Daoy (cell line): ENCODE measurements at places on chromosomes 16 and 17.

DNA sequence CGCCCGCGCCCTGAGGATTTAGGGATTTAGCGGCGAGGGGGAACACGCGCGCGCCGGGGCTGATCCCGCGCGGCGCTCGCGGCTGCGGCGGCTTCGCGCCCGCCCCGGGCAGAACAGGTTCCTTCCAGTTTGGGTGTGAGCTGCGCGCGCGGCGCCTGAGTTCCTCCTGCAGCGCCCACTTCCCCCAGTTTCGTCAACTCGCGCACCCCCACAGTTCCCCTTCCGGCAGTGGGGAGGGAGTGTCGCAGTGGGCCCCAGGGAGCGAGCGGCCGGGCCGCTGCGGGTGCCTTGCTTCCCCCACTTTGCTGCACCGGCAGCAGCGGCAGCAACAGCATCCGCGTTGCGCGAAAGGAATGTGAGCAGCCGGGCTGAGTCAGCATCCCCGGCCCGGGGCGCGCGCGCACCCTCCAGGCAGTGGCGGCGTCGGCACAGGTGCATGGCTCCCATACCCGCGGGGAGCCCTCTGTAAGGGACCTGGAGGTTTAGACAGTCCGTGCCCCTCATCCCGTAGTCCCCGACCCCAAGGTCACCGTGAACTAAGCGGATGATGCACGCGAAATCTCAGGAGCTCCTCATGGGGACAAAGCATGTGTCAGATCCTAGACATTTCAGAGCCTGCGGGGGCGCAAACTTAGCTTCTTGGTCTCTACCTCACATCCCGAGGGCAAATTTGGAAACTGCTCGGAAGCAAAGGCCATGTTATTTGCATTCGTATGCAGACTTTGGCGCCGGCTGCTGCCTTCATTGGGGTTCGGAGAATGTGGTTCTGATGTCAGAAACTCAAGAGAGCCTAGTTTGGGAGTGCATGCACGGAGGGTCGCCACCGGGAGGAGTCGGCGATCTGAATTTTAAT, 767 bp downstream of the ARSG start:
- peak; percentile 87 for DNase-seq

GRCh38 chr17:42294469-42295398, 6.4 kb downstream of the STAT5A start:
- no peak for DNase-seq

DNA sequence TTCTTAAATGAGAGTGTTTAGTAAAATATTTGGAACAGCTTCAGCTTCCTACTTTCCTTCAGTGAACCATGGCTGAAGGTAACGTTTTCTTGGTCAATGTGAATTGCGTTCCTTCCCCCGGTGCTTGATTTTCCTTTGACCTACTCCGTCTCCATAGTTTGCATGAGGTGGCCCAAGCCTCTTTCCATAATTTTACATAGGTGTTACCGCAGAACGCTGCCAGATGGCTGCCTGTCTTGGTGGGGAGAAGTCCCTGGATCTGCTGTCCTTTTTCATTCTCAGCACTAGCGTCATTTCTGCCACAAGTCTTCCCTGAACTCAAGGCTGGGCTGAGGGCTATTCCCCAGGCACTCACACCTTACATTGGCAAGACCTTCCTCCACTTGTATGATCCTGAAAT, 178.4 kb downstream of the PRKCA start:
- no peak for DNase-seq

DNA sequence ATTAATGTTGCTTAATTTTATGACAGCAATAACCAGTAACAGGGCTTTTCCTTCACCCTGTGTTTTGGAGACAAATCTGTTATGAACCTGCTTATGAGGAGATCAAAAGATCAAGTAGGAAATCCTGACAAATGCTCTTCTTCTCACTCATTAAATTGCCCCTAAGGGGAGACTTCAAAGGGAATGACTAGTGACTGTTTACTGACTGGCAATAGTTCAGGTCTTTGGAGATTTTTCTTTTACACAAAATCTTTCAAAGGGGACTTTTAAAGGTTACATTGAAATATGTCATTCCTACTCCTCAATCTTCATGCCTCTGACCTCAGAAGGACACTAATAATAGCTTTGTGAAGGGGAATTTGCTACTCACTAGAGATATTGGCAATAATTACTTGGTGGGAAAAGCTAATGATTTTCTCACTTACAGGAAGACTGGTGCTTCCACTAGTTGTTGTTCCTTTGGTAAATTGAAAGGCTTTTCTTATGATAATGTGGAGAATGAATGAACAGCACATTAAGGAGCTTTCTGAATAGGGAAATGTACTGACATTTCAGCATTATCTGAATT, 292.9 kb upstream of the CA10 start:
- DNase-seq = no peak

- no peak for DNase-seq
These were observed 10.6 kb upstream of the SCN4A start for GRCh38 chr17:63983320-63983719.

DNA sequence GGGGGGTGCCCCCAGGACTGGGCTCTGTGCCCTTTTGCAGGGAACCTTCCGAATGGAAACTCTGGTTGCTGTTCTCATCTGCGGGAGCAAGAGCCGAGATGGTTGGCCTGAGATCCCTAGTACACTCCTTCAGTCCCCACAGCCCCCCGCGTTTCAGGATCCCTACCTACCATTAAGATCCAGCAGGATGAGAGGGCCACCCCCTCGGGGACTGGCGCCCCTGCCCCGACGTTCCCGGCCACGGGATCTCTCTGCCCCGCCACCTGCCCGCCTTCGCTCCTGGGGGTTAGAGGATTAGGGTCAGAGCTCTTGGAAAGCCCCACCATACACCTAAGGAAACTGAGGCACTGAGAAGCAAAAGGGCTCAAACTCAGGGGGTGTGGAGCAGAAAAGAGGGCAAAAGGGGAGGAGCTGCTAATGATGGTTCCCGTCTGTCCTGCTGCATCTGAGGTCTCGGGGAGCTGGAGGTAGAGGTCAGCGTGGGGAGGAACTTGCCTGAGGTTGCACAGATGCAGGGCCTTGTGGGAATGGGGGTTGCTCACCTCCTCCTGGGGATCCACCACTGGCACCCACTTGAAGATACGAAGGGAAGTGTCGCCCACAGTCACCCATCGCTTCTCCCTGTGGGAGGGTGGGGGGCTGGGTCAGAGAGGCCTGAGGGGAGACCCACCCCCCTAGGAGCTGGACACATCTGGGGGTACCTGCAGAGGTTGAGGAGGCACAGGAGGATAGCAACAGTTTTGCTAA, 1.0 kb downstream of the BCL7C start:
- DNase-seq = no peak

- no peak for DNase-seq
These were observed 10.6 kb downstream of the ICAM2 start for GRCh38 chr17:64009571-64010402.

DNA sequence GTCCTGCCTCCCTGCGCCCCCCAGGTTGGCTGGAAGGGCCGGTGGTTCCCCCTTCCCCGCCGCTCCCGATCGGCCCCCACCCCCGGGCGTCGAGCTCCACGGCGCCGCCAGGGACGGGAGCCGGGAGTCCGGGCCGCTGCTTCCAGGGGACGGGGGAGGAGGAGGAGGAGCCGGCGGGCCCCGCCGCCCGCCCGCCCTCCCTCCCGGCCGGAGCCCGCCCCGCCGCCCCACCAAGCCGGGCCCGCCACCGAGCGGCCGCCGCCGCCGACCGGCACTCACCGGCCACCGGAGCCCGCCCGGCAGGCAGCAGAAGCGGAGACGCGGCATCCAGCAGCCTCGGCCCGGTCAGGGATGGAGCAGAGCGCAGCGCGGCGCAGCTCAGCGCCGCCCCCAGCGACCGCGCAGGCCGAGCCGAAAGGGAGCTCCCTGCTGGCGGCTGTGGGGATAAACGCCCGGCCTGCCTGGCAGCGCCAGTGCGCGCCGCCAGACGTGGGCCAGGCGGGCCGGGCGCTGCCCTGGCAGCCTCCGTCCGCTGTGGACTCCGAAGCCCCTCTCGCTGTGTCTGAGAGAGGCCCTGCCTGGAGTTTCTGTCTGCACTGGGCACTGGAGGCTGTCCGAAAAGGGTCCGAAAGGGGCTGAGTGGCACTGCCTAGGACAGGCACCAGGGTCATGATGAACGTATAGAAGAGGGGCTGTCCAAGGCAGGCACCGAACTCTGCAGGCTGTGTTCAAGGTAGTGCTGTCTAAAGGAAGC, at the start of gene MYO18A:
Gene MYO18A (minus strand): TSS at position 365 of the 754 bp plus-strand sequence. CDS start 13,458 bp downstream, outside the sequence.
- peak; percentile 89 for DNase-seq

GRCh38 chr17:38361694-38362465, 10.2 kb downstream of the SOCS7 start:
- DNase-seq = no peak

- no peak for DNase-seq
These were observed 26.1 kb downstream of the QPRT start for GRCh38 chr16:29705030-29705429.

- DNase-seq = no peak
These were observed 12.4 kb upstream of the GP2 start for GRCh38 chr16:20339744-20340143.

- DNase-seq = peak; percentile 55
These were observed at the start of gene WNT3 for GRCh38 chr17:46818316-46818928. WNT3 (minus strand) TSS chr17:46818692; CDS start chr17:46818597, 95 bp downstream.

- DNase-seq = no peak
These were observed 1.8 kb upstream of the BCAR1 start for GRCh38 chr16:75252946-75253911.

- DNase-seq = peak; percentile 58
These were observed 19.9 kb upstream of the MRPS23 start for GRCh38 chr17:57869617-57870282.

DNA sequence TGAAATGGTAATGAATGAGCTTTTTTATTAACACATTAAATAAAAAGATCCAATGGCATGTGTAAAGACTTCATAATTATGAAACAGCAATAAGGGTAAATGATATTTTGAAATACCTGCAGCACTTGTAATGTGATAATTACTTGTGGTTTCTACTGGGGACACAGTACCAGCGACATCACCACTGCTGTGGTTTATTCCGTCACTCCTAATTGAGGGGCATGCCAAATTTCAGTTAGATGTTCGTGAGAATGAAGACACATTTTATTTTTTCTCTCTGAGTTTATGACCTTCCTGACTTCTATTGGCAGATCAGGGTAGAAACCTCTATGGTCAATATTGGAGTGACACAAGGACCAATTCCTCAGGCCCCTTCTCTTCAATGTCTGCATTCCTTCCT, 131.9 kb upstream of the XYLT1 start:
- DNase-seq = no peak

GRCh38 chr16:19130852-19131824, 17.4 kb downstream of the ITPRIPL2 start:
- DNase-seq = peak; percentile 87

- DNase-seq = peak; percentile 64
These were observed 12.1 kb downstream of the METRNL start for GRCh38 chr17:83091257-83092141.

DNA sequence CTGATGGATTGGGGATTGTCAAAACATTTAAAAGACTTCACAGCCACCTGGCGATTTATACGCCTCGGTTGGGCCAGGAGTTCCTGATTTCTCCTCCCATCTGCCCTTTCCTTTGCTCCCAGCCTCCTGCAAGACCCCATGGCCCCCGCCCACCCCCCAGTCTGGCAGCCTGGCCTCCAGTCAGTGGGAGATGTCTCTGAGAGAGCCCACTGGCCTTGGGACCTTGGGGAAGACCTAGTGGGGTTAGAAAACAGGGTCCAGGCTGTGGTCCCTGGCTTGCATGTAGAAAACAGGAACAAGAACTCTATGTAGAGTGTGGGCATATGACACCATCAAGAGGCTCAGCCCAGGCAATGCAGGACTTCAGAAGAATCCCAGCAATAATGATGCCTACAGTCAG, 209.4 kb upstream of the C16orf82 start:
- no peak for DNase-seq

GRCh38 chr17:2379489-2380225, 21.2 kb downstream of the MNT start:
- no peak for DNase-seq

GRCh38 chr16:86635926-86636325, 57.6 kb downstream of the FOXL1 start:
- DNase-seq = no peak

DNA sequence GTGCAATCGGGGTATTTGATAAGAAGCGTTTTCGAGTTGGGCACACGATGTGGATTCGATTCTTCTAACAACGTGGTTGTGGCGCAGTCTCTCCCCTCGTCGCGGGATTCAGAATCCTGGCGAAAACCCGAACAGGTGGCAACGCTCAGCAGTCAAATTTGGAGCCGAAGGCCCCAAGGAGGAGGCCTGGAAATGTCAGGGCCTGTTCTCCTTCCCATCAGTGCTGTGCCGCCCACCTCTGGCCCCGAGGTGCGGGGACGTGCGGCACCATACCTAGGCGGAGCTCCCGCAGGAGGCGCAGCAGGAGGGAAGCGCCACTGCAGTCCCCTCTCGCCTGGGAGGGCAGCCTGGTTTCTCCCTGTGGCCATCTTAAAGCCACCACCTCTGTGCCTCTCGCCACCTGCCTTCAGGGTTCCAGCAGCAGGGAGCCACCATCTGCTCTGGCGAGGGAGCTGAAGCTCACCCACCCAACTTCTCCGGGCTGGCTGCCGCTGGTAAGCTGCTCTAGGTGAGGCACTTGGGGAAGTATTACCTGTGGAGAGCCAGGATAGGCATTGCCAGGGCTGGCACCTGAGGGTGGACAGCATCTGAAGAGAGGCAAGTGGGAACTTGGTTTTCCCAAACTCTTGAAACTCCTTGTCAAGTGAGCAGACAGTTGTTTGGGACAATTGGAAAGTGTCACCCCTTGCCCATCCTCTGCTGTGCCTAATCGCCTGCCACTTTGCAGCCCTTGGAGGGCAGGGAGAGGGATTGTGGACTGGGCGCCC, 2.6 kb upstream of the AATF start:
- no peak for DNase-seq

GRCh38 chr17:29344201-29344856, 45.8 kb upstream of the TAOK1 start:
- no peak for DNase-seq

DNA sequence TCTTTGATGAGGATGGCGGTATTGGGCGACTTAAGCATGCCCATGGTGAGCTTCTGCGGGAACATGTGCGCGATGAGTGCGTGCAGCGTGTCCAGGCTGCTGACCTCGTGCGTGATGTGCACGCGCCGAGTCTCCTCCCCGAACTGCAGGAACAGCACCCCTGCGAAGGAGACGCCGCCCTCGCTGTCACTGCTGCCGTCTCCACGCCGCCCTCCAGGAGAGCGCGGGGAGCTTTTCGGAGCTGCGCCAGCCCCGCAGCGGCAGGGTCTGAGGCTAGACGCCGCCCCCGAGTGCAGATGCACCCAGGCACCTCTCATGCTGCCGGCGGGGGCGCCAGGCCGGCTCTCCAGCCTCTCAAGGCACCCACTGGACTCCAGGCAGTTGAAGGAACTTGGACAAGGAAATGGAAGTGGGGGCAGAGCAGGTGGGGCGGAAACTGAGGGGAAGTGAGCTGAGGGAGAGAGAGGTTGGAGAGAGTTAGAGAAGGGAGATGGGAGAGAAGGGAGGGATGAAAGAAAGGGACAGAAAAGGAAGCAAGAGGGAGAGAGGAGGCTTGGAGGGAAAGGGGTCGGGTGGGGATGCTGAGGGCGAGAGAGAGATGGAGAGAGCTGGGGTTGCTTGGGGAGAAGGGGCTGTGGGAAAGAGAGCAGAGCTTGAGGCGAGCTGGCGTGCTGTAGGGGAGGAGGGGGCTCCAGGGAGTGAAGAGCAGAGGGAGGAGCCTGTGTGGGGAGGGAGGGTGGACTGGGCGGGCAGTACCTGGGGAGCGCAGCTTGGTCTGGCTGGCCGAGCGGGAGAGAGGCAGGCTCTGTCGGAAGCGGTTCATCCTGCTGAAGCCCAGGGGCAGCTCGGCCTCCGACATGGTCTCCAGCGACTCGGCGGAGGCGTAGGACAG, 42.1 kb downstream of the SRCIN1 start:
- DNase-seq = no peak
